BE2C (cell line): ENCODE measurements at places on chromosomes 5 and 9.

GRCh38 chr5:117082977-117083376, 508.4 kb upstream of the SEMA6A start:
- no peak for DNase-seq

GRCh38 chr5:5278815-5279381, 138.8 kb downstream of the ADAMTS16 start:
- DNase-seq: no peak

DNA sequence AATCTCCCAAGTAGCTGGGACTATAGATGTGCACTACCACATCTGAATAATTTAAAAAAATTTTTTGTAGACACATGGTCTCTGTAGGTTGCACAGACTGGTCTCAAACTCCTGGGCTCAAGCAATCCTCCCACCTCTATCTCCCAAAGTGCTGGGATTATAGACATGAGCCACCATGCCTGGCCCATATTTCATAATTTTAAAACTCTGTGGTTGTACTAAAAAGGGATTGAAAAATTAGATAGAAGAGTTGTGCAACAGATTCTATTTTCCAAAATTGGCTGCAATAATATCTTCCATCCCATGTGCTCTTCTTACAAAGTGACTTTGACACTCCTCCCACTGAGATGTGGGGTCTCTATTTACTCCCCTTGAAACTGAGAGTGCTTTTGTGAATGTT, 7.6 kb upstream of the UHRF2 start:
- DNase-seq: no peak

DNA sequence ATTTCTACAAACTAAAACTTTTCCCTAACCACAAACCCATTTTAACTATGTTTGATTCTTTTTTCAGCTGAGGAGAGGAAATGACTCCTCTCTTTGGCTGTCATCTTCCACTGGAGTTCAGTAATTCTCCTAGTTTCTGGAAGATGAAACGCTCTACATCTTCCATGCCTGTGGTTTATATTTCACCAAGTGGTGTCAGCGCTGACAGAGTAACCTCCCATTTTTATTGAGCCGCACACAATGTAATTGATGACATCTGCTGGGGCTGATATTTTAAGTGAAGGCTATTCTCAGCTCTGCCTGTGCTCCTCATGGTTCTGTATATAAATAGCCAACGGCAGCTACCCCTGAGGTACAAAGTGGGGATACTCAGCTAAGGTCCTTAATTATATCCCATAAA, 234.6 kb downstream of the SPOCK1 start:
- DNase-seq: no peak

DNA sequence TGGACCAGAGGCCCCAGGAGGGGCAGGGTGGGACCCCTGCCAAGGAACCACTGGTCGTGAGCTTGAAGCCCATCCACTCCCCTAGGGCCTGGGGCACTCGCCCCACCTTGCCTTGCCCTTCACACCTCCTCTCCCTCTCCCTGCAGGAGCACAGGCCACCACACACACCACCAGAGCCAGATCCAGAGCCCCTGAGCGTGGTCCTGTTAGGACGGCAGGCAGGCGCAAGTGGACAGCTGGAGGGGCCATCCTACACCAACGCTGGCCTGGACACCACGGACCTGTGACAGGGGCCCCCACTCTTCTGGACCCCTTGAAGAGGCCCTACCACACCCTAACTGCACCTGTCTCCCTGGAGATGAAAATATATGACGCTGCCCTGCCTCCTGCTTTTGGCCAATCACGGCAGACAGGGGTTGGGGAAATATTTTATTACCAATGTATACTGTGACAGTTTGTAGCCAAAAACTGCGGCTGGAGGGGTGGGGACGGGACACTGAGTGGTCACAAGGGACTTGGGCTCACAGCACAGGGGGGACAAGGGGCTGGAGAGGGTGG, 14.5 kb downstream of the GPRIN1 start:
- no peak for DNase-seq

DNA sequence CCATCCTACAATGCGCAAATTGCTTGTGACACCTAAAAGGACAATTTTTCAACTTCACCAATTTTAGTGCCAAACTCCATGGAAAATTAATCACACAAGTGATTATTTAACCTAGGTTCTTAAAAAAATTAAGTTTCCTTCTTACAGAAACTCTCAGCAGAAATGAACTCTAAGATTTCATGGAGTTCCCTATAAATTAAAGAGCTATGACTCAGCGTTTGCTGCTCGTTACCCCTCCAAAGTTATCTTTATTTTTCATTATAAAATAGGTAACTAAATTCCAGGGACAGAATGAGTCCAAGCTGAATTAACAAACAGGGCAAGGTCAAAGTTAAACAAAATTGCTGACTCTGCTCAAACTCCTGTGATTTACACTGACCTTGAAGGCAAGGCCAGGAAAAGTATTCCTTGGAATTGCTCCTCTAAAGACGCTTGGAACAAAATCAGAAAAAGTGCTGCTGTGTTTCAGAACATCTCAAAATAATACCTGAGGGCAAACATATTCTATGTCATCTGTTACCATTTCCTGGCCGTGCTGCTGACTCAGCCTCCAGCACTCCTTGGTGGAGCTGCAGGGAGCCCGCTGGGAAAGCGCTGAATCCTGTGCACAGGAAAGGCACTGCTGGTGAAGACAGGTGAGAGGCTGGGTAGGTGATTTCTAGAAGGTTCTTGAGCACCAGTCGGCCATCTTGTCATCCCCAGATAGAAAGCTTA, 2.5 kb upstream of the CMBL start:
- no peak for DNase-seq

DNA sequence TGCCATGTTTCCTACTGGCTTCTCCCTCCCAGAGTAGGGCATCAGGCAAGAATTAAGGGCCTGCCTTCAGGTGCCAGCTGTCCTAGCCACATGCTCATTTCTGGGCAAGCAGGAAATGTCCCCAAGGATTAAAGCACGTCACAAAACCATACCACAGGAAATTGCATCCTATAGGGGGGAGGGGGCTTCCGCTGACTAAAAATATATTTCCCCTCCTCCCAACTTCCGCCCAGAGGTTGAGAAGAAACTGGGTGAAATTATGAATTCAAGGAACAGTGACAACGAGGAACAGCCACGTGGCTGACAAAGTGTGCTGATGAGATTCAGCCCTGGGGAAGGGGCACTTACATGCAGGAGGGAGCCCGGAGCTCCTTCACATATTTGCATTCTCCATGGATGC, 4.1 kb downstream of the HBEGF start:
- DNase-seq: no peak

DNA sequence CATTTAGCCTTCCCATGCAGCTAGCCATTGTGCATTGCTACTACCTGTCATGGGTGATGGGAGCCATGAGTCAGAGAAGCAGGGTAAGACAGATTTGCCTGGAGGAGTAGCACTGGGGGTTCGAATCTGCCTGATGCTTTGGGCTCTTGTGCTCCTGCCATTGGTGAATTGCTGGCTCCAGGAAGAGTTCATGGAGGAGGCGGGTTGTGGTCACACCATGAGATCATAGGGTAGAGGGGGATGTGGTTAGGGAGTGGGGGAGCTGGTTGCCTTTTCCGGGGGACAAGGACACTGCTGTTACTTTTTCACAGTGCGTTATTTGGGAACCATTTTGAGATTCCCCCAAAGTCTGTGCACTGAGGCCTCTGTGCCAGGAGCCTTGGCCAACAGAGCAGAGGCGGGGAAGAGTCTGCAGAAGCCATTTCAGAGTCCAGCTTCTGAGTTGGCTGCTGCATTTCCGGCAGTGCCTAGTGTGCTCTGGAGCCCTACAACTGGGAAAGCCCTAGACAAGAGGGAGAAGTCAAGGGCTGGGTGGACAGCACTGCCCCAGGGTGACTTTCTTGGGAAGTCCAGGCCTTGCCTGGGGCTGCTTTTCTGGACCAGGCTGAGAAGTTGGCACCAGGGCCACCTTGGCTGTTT, 6.2 kb downstream of the ANGPTL2 start:
- no peak for DNase-seq
